NCI-H446 treated with DMSO at 0.1 percent for 48 hours (cell line): ENCODE measurements at places on chromosomes 6 and 20.

DNA sequence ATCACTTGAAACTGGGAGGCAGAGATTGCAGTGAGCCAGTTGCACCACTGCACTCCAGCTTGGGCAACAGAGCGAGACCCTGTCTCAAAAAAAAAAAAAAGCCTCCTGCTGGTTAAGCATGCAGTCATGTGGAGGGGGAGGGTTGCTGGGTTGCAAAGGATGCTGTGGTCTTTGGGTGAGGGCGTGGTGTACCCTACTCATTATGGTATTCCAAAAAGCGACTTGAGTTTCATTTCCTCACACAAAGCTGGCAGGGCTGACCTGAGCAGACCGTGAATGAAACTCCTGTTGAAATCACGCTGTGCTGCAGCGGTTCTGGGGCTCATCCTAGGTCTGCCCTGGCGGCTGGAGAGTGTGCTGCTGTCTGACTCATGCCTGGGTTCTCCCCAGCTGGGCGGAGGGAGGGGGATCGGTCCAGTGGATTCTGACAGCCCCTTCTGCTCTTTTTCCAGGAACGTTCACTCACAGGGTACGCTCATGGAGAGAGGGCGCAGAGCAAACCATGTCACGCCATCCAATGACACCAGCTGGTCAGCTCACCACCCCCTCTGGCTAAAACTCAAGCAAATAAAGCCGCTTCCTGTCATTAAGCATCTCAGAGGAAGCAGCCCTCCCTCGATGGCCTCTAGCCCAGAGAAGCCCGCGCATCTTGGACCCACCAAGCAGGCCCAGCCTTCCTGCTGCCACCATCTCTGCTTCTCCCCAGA is 166.2 kb downstream of the SCML4 start:
- DNase-seq: peak; percentile 85

DNA sequence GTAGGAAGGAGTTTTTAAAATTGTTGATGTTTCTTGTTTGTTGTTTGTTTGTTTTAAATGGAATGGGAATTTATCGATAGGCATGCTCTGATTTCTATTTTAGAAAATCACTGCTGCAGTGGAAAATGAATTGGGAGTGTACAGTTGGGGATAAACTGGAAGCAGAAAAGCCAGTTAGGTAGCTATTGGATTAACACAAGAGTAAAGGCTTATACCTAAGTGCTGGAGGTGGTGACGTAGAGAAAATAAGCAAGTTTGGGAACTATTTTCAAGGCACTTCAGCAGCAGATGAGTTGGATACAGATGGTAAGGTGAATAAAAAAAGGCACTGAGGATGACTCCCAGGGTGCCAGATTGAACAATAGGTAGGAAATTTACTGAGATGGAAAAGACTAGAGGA is 164.9 kb downstream of the PLCB4 start:
- no peak for DNase-seq

- DNase-seq: no peak
Measured at GRCh38 chr6:159493898-159494585, 199.0 kb downstream of the SOD2 start.

DNA sequence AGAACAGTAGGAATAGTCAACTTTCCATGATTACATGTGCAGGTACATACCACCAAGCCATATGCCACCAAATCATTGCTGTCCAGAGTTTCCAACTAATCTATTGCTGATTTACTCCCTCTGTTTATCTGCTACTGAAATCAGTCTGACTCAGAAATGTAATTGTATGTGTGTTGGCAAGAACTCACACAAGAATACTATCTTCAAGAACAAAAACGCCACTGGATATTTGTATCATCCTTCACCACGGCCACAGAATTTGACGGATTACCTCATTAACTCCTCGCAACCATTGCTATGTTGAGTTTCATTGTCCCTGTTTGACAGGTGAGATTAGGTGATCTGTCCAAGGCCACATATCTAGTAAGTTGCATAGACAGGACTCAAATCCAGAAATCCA is 159.2 kb downstream of the GMPR start:
- no peak for DNase-seq

- no peak for DNase-seq
Measured at GRCh38 chr6:5326022-5326641, 64.8 kb downstream of the FARS2 start.

- no peak for DNase-seq
Measured at GRCh38 chr20:62282877-62283503, 19.8 kb upstream of the ADRM1 start.

DNA sequence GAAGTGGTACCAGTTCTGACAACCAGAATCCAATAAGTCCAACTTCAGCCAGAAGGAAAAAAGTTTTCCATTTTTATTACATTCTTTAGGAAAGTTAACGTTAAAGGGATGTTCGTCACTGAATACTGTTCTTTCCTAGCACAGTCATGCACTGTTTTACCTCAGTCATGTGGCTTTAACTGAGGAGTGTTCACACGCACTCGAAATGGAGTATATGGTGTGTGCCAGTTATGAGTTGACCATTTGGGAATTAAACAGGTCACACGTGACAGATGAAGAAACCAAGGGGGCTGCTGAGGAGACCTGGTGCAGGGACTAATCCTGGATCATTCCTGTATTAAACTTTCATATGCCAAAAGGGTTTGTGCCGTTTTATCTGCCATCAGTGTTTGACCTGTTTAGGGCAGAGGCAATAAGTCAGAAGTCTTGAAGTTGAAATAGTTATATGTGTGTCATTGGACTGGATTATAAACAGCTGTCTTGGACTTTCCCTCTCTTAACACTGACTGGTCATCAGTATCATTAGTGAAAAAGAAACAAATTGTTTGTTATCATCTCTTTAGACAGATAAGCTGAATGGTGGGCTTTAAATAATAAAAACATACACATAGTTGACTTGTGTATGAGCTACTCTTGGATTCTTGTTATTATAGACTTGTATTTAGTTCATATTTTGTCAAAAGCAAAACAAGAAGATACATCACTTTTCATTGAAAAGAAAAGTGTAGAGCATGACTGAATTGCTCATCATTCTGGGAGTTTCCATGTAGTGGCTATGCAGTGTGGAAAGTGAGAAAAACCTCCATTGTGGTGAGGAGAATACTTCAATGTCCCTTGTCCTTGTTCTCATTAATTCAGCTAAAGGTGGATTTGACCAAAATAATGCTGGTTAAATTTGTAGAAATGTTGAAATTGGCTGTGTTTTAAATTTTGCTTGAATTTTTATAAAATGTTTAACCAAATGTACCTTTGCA is 123.5 kb upstream of the SAMD5 start:
- DNase-seq: no peak

DNA sequence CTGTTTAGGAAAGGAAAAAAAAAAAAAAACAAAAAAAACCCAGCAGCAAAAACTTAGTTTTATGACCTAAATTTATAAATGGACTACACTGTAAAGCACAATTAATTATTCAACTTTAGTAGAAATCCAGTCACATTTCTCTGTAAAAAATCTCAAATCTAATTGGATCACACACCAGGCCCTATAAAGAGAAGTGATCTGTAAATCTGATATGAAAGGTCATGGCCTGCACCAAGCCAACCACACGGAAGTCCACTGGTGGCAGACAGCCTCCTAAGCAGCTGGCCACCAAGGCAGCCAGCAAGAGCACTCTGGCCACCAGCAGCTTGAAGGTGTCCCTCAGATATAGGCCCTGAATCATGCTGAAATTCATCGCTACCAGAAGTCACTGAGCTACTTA is 131.6 kb downstream of the HFE start:
- no peak for DNase-seq

GRCh38 chr6:143410859-143411270 is 39.6 kb downstream of the ADAT2 start:
- DNase-seq: no peak
